ENCODE measurements at places on chromosomes 6 and 20.

GRCh38 chr6:154736618-154737259, 3.5 kb downstream of the SCAF8 start:
- DNase-seq: no peak

- DNase-seq: no peak
Measured at GRCh38 chr6:37547564-37548061, 47.9 kb upstream of the CCDC167 start.

GRCh38 chr6:160127270-160128124, 5.9 kb downstream of the SLC22A1 start:
- DNase-seq: no peak

DNA sequence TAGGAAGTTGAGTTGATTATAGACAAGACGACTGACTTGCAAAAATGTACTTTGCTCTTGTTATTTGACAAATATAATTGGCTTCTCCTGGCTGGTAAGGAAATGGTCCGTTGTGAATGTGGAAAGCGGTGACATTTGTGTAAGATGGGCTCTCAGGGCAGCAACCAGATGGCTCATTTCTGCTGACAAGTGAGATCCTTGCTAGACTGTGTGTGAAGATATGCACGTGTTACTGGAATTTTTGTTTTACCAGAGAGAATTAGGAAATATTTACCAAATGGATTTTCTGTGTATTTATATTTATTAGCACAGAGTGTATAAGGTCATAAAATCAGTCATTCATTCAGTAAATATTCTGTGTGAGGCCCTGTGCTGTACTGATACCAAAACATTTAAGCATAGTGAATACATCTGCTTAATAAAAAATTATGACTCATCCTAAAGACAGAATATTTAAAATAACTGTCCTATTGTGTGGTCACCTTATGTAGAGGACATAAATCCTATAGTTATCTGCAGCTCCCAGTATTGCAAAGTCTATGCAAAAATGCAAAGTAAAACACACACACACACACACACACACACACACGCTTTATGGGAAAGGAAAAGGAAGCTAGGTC, 109.9 kb upstream of the ASF1A start:
- DNase-seq: no peak

- no peak for DNase-seq
Measured at GRCh38 chr6:22030730-22031619, 265.9 kb downstream of the PRL start.

- no peak for DNase-seq
Measured at GRCh38 chr6:27977387-27977786, 20.3 kb downstream of the OR2B6 start.

DNA sequence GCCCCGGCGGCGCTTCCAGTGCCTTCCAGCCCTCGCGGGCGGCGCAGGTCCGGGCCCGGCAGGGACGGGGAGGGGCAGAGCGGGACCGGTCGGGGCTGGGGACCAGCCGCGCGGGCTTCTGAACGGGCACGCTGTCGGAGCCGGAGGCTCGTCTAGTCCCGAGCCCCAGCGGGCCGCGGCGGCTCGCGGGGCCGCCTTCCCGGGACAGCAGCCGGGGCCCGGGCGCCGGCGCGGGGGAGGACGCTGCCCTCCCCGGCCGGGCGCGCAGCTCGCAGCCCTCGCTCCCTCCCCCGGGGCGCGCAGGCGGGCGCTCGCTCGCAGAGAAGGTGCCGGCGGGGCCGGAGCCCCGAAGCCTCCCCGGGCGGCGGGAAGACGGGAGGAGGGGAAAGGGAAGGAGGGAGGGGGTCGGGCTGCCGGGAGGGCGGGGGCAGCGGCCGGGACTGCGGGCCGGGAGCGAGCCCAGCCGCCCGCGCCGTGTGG, 696 bp upstream of the SIRPA start:
- no peak for DNase-seq

GRCh38 chr20:17940224-17940971, 28.2 kb downstream of the SNX5 start:
- DNase-seq: no peak

GRCh38 chr6:115363379-115363778, 697.3 kb downstream of the FRK start:
- DNase-seq: no peak

GRCh38 chr6:55033016-55033546, 141.2 kb upstream of the HCRTR2 start:
- DNase-seq: no peak

- DNase-seq: no peak
Measured at GRCh38 chr20:4947817-4948559, 53.3 kb downstream of the SLC23A2 start.

DNA sequence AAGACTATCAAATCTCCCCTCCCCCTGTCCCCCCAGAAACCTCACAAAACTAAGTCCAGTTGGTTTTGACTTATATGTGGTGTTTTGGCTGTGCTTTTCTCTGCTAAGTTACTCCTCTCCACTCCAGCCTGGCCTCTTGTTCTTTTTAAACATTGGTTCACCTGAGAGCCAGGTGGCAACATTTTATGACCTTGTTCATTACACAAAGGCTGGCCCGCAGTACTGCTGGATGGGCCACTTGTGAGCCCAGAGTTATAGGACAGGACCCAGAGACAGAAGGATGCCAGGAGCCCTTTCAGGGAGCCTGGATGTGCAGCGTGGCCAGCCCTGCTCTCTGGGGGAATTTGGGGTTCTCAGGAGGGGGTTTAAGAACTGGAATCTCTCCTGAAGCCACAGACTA, 90.0 kb downstream of the RAMACL start:
- DNase-seq: peak; percentile 11

GRCh38 chr6:815348-815738, 122.4 kb upstream of the EXOC2 start:
- no peak for DNase-seq

DNA sequence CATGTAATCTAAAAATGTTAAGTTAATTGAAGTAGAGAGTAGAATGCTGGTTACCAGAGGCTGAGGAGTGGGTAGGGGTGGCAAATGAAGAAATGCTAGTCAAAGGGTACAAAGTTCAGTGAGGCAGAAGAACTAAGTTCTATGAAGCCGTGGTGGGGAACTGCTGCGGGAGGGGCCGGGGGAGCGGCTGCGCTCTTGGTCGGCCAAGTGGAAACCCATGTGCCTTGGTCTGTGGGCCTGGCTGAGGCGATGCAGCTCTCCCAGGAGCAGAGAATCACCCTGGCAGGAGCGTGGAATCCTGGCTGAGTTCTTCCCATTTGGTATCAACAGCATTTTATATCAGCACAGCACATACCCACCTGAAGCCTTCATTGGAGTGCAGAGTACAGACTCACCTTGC, 22.3 kb downstream of the TTLL2 start:
- DNase-seq: no peak

DNA sequence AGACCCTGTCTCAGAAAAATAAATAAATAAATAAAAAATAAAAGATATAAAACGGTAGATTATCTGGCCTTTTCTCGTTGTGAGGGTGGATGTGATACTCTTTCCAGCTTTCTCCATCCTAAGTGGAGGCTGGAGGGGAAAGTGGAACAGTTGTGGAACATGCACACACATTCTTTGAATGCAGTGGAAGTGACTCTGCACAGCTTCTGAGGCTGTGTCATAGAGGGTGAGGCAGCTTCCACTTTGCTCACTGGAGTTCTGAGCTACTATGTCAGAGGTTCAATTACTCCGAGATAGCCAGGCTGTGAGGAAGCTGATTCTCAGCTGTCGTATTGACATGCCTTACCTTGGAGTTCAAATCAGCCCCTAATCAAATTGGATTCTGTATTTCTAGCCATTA, 82.2 kb downstream of the CHMP4B start:
- no peak for DNase-seq

GRCh38 chr6:15326067-15326614, 80.3 kb downstream of the JARID2 start:
- no peak for DNase-seq

- DNase-seq: no peak
Measured at GRCh38 chr20:54190217-54190616, 16.4 kb upstream of the CYP24A1 start.

- DNase-seq: no peak
Measured at GRCh38 chr6:144064402-144065212, 30.8 kb downstream of the SF3B5 start.

- no peak for DNase-seq
Measured at GRCh38 chr6:2231438-2231837, 14.0 kb downstream of the GMDS start.

- no peak for DNase-seq
Measured at GRCh38 chr6:110307368-110307767, 50.8 kb downstream of the METTL24 start.

- no peak for DNase-seq
Measured at GRCh38 chr20:61925555-61926252, 140.0 kb downstream of the TAF4 start.

DNA sequence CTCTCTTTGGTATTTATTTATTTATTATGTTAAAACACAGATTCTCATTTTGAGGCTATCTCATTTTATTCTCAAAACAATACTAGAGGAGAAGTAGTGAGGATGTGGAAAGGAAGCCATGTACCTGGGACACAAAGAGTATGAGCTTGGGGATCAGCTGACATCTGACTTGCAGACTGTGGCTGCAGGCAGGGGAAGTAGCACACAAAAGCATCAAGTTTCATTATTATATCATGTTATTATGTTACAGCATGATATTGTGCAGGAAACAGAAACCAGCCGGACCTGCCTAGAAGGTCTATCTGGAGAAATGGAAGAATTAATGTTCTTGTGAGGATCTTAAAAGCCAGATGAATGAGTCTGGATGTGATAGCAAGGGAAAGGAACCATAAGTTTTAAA, 248.2 kb downstream of the KHDC1L start:
- DNase-seq: no peak

DNA sequence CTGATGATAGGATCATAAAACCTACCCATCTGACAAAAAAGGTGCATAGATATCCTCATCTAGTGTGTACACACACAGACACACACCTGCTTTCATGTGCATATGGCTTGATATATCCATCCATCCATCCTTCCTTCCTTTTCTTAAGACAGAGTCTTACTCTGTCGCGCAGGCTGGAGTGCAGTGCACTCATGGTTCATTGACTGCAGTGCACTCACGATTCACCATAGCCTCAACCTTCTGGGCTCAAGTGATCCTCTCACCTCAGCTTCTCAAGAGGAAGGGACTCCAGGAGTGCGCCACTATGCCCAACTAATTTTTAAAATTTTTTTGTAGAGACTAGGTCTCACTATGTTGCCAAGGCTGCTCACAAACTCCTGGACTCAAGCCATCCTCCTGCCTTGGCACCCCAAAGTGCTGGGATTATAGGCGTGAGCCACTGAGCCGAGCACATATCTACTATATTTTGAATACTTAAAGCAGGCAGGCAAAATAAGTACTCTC, 27.1 kb downstream of the ADNP start:
- DNase-seq: no peak

DNA sequence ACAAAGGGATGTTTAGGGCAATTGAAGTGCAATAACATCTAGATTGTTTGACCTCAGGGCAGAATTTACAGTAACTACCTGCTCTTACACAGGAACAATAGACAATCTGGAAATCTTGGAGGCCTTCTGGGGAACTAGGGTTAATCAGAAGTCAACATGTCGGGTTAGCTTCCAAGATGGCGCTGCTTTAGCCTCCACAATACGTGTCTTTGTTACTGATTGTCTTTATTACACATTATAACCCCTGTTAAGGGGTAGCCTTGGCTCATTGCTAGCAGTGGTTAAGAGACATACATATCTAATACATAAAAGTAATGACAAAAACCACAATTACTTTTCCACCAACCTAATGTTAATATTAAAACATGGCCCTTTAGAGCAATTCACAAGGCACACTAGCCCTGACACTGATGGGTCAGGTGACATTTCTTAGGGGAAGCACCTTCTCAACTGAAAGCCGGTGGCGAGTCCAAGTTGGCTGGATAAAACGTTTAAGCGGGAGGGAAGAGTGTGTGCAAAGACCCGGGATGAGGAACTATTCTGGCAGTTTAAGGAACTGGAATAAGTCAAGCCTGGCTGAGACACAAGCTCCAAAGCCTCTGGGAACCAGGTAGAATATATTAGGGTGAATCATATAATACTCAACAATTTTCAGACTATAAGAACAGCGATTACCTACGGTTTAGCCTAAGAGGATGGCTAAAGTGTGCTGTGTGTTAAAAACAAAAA, 236.9 kb downstream of the BCAS1 start:
- no peak for DNase-seq

DNA sequence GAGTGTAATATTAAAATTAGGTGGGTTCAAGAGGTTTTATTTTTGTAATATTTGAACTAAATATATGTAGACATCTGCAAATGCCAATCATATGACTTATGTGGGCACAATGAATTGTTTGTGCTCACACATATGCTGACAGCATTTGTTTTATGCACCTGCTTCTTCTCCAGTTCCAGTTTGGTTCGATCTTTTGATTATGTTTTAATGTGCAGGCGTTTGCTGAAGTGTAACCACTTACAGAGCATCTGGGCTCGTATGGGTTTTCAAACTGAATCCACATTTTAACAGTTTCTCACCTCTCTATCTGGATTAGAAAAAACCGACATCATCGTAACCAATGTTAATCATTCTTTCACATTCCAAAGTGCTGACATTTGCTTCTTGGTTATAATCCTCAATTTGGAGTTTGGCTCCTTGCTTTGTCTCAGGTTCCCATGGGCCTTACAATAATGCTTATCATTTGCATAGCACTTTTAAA, 129.1 kb upstream of the SPACA1 start:
- no peak for DNase-seq

DNA sequence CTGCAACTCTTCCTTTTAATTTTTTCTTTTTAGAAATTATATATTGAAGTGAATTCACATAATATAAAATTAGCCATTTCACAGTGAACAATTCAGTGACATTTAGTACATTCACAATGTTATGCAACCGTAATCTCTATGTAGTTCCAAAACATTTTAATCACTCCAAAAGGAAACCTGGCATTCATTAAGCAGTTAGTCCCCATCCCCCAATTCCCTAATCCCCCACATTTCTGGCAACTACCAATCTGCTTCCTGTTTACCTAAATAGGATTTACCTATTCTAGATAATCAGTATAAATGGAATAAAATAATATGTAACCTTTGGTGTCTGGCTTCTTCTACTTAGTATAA, 8.5 kb upstream of the DDX27 start:
- DNase-seq: no peak

- DNase-seq: no peak
Measured at GRCh38 chr6:128516514-128516898, 3.9 kb downstream of the PTPRK start.

GRCh38 chr6:143727035-143727434, 49.3 kb downstream of the PHACTR2 start:
- no peak for DNase-seq

DNA sequence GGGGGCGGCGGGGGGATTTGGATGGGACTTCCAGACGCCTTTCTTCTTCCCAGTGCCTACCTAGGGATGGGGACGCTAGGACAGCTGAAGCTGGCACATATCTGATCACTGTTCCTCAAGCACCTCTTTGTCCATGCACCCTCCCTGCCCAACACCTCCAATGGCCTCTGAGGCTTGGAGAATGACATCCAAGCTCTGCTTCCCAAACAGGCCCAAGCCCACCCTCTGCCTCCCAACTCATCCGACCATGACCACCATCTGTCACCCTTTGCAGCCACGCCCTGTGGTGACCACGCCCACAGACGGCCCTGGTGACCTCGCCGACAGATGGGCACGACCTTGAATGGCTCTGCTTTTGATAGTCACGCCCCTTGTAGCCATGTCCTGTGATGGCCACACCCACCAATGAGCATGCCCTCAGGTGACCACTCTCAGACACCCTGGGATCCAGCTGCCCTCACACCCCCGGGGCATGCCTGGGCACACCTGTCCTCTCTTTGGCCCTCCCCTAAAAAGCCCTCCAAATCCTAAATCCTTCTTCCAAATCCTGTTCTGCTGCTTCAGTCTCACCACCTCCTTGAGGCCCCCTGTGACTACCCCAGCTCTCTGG, 51.0 kb downstream of the SSR1 start:
- peak; percentile 22 for DNase-seq

All from NCI-H187 (cell line).